Psoas muscle (tissue), 8 donors: ENCODE measurements at places on chromosomes 1 and 21.

DNA sequence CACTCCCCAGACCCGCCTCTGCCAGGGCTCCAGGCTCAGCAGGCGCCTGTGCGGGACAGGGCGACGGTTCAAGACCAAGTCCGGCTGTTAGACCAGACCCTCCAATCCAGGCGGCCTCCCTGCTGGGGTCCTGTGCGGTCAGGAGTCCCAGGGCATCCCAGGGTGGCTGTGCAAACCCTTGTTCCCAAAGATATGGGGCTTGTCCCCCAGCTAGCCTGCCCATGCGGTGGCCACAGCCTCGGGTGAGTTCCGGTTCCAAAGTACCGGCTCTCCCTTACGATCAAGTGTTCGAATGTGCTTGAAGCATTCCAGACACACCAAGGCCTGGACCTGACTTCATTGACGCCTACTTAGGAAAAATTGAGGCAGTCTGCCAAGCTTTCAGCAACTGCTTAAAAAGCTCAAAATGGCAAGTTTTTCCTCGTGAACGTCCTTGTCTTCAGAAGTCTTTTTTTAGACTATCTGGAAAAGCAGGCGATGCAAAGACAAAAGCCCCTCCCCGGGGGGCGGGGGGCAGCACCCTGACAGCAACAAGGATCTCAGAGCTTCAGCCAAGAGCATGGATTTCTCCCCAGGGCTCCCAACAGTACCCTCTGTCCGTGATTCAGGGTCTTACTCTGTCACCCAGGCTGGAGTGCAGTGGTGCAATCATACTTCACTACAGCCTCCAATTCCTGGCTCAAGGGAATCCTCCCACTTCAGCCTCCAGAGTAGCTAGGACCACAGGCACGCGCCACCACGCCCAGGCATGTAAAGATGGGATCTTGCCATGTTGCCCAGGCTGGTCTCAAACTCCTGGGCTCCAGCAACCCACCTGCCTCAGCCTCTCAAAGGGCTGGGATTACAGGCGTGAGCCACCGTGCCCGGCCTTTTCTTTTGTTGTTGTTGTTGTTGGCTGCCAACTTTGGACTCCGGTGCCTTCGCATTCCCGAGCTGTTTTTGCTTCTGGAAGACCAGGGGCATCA, 2.3 kb downstream of the FAAP20 start:
- DNase-seq: no peak
- no peaks in the 10 kb centered on the region for H3K27me3 ChIP-seq
- peak overlapping the region; percentile 93 for H3K27ac ChIP-seq
- H3K4me3 ChIP-seq: peak overlapping the region; percentile 9

- no peaks in the 10 kb centered on the region for H3K27me3 ChIP-seq
- no peaks in the 10 kb centered on the region for H3K4me1 ChIP-seq
- H3K36me3 ChIP-seq: no peaks in the 10 kb centered on the region
- H3K4me3 ChIP-seq: no peak overlapping the region
These were observed 106.0 kb downstream of the NTNG1 start for GRCh38 chr1:107246775-107247345.

DNA sequence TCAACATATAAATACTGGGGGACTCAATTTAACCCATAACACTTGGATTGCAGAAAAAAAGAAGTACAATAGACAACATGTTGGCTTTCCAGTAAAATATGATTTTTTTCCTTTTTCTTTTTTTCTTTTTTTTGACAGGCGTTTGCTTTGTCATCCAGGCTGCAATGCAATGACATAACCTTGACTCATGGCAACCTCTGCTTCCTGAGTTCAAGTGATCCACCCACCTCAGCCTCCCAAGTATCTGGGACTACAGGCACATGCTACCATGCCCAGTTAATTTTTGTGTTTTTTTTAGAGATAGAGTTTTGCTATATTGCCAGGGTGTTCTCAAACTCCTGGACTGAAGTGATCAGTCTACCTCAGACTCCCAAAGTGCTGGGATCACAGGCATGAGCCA, 1512.0 kb upstream of the PRMT6 start:
- H3K4me1 ChIP-seq: no peaks in the 10 kb centered on the region
- no peaks in the 10 kb centered on the region for H3K36me3 ChIP-seq
- no peak overlapping the region for H3K4me3 ChIP-seq
- no peak overlapping the region for H3K27ac ChIP-seq
- no peak for DNase-seq

GRCh38 chr1:200359610-200360163, 50.1 kb downstream of the ZNF281 start:
- DNase-seq: no peak
- H3K27ac ChIP-seq: no peak overlapping the region
- H3K36me3 ChIP-seq: no peaks in the 10 kb centered on the region
- no peak overlapping the region for H3K4me3 ChIP-seq
- peaks cover 3% of the 10 kb centered on the region for H3K4me1 ChIP-seq

DNA sequence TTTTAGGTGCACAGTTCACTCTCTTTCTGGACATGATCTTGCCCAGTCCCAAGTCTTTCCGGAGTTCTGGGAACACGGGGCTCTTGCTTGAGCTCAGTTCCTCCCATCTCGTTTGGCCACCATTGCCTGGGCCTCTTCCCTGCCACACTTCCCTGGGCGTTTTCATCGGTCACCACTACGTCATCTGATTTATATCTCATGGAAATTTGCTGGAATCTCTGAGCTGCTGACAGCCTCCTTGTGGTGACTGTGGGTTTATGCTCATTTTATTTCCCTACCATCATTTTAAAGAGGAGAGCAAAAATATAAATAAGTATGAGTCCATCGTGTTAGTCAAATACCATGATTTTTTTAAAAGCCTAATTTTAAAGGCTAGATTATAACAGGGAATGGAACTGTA, 449.1 kb upstream of the KAZN start:
- H3K36me3 ChIP-seq: no peaks in the 10 kb centered on the region
- no peaks in the 10 kb centered on the region for H3K4me1 ChIP-seq
- H3K27ac ChIP-seq: no peak overlapping the region

DNA sequence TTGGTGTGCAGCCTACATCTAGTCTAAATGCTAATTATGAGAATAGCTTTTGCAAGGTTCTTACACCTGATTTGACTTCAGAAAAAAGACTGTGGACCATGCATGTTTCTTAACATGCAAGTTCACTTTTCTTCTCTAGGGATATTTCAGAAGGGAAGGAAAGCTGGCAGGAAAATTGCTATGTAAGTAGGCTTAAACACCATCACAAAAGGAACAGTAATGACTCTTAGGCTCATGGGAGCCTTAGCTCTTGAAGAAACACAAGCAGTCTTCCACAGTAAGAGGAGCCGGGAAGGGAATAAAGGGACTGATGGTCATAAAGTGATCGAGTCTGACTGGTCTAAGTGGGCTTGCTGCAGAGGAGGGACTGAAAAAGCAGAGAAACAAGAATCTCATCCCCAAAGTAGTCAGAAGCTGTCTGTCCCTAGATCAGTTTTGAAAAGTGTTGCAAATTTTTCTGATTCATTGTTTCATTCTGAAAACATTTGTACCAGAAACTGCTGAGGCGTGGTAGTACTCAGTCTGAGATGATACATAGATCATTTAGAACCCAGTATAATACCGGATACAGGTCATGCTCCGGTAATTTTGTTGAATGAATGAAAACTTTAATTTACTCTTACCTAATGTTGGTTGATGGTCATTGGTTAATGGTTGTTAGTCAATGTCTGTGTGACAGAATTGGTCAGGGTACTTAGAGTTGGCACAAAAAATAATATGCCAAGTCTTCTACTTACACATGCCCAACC, 40.9 kb downstream of the SMYD2 start:
- no peak overlapping the region for H3K27ac ChIP-seq
- H3K36me3 ChIP-seq: no peaks in the 10 kb centered on the region
- DNase-seq: no peak
- no peak overlapping the region for H3K4me3 ChIP-seq
- no peaks in the 10 kb centered on the region for H3K27me3 ChIP-seq
- H3K4me1 ChIP-seq: peaks cover 7% of the 10 kb centered on the region

DNA sequence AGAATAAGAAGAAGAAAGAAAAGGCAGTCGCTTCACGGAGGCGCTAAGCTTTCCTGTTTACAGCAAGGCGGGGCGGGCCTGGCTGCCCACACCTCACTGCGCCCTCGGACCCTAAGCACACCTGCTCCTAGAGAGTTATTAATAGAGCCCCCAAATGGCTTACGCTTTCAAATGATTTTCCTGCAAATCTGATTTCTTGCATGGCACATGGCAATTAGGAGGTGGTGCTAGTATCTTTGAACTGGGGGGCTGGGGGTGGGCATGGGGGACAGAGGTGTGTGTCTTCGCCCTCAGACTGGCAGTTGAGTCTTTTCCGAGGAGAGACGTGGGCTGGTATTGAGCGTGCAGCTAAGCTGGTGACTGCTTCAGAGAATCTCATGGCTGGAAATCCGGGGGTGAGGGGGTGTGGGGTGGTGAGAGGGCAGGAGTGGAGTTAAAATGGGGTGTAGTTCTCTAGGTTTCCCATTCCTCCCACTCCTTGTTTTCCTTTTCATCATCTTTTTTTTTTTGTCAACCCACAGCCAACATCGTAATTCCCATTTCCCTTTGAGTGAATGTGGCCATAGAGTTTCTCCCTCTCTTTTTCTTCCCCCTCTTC, 1.3 kb downstream of the S1PR1 start:
- H3K27me3 ChIP-seq: peaks cover 45% of the 10 kb centered on the region
- peaks cover 6% of the 10 kb centered on the region for H3K4me1 ChIP-seq
- H3K4me3 ChIP-seq: peak overlapping the region; percentile 79
- peak overlapping the region; percentile 46 for H3K27ac ChIP-seq
- peaks cover 5% of the 10 kb centered on the region for H3K36me3 ChIP-seq
- DNase-seq: no peak

DNA sequence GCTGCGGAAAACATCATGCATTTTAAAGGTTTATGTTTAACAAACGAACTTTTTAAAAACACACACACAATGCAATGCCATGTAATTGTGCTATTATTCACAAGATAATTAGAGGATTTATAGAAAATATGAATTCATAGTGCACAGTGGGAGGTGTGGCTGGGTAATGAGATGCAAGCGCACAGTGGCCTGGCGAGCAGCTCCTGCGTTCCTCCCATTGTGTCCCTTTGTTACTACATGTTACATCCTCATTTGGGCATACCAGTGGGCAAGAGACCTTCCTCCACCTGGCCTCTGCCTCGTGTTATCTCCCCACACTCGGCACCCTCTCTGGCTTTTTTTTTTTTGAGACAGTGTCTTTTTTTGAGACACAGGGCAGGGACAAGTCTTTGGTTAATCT, 30.0 kb upstream of the TENT5B start:
- no peak overlapping the region for H3K4me3 ChIP-seq
- no peaks in the 10 kb centered on the region for H3K27me3 ChIP-seq

- no peak for DNase-seq
- H3K4me1 ChIP-seq: no peaks in the 10 kb centered on the region
- H3K4me3 ChIP-seq: no peak overlapping the region
- no peak overlapping the region for H3K27ac ChIP-seq
- no peaks in the 10 kb centered on the region for H3K27me3 ChIP-seq
- no peaks in the 10 kb centered on the region for H3K36me3 ChIP-seq
These were observed 84.1 kb downstream of the MRPS6 start for GRCh38 chr21:34157521-34157920.

DNA sequence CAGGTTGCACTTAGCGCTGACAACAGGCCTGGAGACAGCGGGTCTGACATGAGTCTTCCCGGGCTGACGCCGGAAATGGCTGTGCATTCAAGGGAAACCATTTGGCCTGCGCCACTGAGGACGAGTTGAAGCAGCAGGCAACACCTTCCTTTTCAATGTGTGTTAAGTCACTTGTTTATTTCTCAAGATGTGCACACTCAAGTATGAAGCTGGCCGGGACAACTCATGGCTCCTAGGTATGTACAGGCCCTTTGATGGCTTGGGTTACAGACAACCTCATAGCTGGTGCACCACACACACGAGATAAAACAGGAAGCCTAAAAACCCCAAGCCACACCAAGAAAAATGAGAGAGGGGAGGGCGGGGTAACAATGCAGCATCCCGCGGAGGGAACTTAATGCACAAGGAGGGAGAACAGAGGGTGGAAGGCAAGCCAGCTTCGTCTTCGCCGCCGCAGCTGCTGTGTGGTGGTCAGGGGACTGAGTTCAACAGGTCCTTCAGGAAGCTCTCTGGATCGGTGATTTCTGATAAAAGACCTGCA, 118.0 kb upstream of the IFFO2 start:
- peaks cover 24% of the 10 kb centered on the region for H3K4me1 ChIP-seq
- H3K4me3 ChIP-seq: no peak overlapping the region
- peak overlapping the region; percentile 85 for H3K27ac ChIP-seq
- H3K27me3 ChIP-seq: no peaks in the 10 kb centered on the region
- no peak for DNase-seq

DNA sequence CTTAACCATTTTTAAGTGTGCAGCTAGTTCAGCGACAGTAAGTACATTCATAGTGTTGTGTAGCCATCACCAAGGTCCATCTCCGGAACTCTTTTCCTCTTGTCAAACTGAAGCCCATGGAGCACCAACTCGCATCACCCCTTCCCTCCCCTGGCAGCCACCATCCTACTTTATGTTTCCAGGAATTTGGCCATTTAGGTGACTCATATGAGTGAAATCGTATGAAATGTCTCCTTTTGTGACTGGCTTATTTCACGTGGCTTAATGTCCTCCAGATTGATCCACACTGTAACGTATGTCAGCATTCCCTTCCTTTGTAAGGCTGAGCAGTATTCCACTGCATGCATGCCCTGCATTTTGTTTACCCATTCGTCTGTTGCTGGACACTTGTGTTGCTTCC, 2.5 kb downstream of the COL6A2 start:
- H3K27me3 ChIP-seq: peaks cover 13% of the 10 kb centered on the region
- no peaks in the 10 kb centered on the region for H3K4me1 ChIP-seq
- DNase-seq: no peak
- H3K27ac ChIP-seq: no peak overlapping the region
- H3K4me3 ChIP-seq: peak overlapping the region; percentile 66
- H3K36me3 ChIP-seq: no peaks in the 10 kb centered on the region

- DNase-seq: no peak
- no peaks in the 10 kb centered on the region for H3K36me3 ChIP-seq
- peaks cover 2% of the 10 kb centered on the region for H3K27me3 ChIP-seq
- H3K4me3 ChIP-seq: no peak overlapping the region
These were observed 58.8 kb upstream of the AJAP1 start for GRCh38 chr1:4595341-4596225.

GRCh38 chr1:147747966-147748365, 12.4 kb downstream of the GJA5 start:
- no peaks in the 10 kb centered on the region for H3K36me3 ChIP-seq
- no peaks in the 10 kb centered on the region for H3K27me3 ChIP-seq
- H3K4me3 ChIP-seq: no peak overlapping the region
- no peak overlapping the region for H3K27ac ChIP-seq

- H3K4me3 ChIP-seq: peak overlapping the region; percentile 5
- no peak for DNase-seq
- H3K36me3 ChIP-seq: no peaks in the 10 kb centered on the region
- peaks cover 14% of the 10 kb centered on the region for H3K4me1 ChIP-seq
These were observed 107.5 kb downstream of the GDAP2 start for GRCh38 chr1:117821774-117822482.

DNA sequence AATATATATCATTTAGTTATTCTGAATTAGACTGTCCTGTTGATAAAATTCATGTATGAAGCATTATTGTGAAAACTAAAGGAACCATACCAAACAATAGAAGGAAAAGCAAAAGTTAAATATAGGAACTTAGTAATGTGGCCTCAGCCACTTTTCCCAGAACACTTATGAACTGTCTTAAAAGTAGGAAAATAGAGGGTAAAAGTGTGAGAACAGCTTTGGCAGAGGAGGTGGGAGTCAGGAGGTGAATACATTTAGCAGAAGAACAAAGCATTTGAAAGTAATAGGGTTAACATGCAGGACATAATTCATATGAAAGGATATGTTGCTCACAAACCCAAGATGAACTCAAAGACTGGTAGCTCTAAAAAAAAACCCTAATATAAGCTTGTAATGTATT, 121.9 kb downstream of the KCNT2 start:
- H3K4me3 ChIP-seq: no peak overlapping the region
- no peaks in the 10 kb centered on the region for H3K36me3 ChIP-seq
- H3K4me1 ChIP-seq: no peaks in the 10 kb centered on the region
- no peaks in the 10 kb centered on the region for H3K27me3 ChIP-seq

GRCh38 chr1:5992814-5993555, 760 bp upstream of the NPHP4 start:
- no peak overlapping the region for H3K27ac ChIP-seq
- peak overlapping the region; percentile 88 for H3K4me3 ChIP-seq
- H3K36me3 ChIP-seq: no peaks in the 10 kb centered on the region
- no peak for DNase-seq
- H3K27me3 ChIP-seq: peaks cover 23% of the 10 kb centered on the region
